ENCODE measurements at places on chromosomes 16 and 17.

- DNase-seq, result no peak
Observed at GRCh38 chr17:18280249-18280648, 19.8 kb downstream of the MIEF2 start.

- DNase-seq, result no peak
Observed at GRCh38 chr17:68675723-68676122, 74.6 kb upstream of the FAM20A start.

DNA sequence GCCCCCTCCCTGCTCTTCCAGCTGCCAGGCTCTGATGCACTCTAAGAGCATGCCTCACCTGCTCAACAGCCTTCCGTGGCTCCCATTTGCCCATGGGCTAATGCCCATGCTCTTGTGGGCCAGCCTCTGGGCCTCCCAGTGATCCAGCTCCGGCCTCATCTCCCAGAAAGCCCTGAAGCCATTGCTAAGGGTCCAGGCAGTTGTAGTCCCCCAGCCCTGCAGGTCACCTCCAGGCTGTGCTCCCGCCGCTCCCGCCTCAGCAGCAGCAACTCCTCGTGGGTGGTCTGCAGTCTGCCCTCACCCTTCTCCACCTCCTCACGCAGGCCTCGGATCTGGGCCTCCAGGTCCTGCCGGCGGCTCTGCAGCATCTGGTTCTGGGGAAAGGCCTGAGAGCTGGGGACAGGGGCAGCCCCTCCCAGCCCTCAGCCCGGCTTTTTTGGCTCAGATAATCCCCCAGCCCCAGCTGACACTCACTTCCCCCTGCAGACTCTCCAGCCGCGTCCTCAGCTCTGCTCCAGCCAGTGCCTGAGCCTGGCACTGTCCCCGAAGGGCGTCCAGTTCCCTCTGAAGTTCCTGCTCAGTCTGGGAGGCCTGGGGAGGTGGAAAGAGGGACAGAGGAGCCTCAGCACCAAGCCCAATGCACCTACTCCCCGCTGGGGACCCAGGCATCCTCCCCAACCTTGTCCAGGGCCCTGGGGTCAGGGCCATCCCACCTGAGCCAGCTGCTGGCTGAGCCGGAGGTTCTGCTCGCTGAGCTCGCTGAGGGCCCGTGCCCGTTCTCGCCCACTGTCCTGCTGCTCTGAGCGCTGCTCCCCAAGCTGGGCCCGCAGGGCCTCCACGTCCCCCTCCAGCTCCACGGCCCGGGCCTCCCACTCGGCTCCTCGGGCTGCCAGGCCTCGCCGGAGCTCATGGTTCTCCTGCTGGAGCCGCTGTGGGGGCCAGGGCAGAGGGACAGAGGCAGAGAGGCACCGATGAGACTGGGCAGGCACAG lies 6.2 kb downstream of the BICDL2 start:
- no peak for DNase-seq

DNA sequence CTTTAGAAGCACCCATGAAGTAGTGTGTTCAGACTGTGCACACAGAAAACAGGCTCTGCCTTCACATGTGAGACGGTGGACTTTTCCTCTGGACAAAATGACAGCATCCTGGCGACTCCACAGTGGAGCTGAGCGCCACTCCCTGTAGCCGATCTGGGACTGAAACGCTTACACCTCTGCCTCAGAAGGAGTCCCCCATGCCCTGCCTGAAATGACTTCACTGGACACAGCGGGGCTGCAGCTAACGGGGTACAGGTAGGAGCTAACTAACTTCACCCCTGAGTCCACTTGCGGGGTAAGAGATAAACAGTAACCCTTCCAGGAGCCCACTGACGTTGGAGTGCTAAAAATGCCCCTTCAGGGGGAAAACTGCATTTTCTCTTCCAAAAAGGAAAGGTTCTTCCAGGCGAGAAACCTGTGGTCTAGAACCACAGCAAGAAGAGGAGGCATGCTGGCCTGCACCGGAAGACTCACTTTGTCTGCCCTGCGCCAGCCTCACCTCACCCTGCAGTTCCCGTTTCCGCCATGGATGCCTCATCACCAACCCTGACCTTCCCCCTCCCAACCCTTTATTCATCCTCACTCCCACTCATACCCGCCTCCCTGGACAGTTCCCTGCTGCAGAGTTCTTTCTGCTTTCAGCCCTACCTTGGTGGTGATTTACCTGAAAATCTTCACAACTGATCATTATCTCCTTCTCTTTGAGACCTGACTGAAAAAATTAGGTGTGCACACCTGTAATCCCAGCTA lies 19.4 kb upstream of the ENDOV start:
- DNase-seq, result no peak

GRCh38 chr17:32116937-32117336 lies 25.4 kb upstream of the RHOT1 start:
- DNase-seq, result no peak

Measured in stimulated activated CD4-positive, alpha-beta T cell treated with anti-CD3 and anti-CD28 coated beads, Interleukin-4, amount 100 ng/mL, for 4 hours (primary cell).